T-cell (primary cell): ENCODE measurements at places on chromosomes 3 and 15.
A peak's percentile ranks its signal among the peaks of the same experiment; 100 is the strongest.

GRCh38 chr3:88912294-88912877, 195.0 kb upstream of the EPHA3 start:
- DNase-seq, result no peak

GRCh38 chr15:96064351-96064756, 266.1 kb upstream of the NR2F2 start:
- no peak for DNase-seq

DNA sequence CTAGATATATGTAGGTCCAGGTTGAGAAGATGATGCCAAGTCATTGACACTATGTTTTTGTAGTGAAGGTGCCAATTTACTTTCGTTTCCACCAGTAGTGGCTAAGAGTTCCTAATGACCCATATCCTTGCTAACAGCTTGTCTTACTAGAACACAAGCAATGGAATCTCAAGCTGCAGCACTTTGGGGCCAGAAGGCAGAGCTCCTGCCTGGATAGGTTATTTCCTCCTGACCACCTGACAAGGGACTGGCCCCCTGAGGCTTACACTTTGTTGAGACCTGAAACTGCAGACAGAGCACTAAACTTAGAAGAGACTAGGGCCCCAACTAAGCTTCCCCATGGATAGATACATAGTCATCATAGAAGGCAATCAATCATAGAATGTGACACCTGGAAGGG, 11.7 kb downstream of the ONECUT1 start:
- no peak for DNase-seq

- DNase-seq, result no peak
Observed at GRCh38 chr3:139109271-139109670, 64.6 kb upstream of the PRR23C start.

- no peak for DNase-seq
Observed at GRCh38 chr3:122612696-122613095, 35.2 kb downstream of the PARP15 start.

DNA sequence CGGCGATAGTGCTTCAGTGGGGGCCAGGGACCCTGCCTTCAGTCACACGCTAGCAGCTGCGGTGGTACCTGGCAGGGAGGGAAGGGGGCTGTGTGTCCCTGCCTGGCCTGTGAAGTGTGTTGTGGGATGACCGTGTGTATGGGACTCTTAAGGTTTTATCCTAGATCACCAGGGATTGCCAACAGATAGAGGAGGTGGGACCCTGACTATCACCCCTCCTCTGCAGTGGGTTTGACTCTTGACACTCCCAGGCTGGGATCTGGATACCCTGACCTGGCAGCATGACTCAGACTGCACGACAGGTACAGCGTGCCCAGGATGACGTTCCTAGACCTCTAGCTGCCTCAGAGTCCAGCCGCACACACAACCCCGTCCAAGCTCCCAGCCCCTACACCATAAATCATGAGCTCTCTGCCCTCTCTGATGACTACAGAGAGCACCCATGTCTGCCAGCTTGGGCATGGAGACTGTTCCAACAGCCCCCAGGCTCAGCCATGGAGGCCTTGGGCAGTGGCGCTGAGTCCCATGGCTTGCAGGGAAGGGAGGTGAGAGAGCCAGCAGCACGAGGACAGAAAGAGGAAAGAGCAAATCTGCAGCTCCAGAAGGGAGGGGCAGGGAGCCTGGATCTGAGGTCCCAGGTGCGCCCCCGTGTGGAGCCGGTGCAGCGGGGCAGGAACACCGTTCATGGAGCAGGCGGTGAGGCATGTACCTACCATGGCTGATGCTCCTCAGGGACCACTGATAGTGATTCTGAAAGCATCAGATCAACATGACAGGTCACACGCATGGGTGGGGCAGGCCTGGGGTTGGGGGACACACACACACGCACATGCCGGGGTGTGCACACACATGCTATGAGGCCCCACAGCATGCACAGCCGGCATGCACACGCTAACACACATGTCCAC, 71.0 kb downstream of the ADAMTS7 start:
- DNase-seq, result peak; percentile 58

- no peak for DNase-seq
Observed at GRCh38 chr3:150721285-150722130, 17.8 kb upstream of the ERICH6 start.

DNA sequence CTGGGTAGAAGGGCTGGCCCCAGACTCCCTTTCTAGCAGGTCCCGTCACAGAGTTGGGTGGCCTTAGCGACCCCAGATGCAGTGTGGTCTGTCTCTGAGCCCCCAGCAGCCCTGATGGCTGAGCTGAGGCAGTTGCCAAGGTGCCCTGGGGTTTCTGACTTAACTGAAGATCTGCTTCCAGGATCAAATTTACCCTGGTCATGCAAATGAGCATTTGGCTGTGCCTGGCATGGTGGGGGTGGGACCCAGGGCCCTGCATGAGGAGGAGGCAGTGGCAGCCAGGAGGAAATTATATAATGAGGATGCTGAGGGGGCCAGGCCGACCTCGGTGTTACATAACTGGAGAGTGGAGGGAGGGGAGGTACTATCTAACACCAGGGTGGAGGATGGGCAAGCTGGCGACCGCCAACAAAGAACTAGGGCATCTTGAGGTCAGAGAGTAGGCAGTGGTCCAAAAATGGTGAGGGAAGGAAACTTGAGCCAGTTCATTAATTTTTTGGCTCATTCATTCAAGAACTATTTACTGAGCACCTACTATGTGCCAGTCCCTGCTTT, 16.4 kb downstream of the PLEKHO2 start:
- DNase-seq, result no peak

DNA sequence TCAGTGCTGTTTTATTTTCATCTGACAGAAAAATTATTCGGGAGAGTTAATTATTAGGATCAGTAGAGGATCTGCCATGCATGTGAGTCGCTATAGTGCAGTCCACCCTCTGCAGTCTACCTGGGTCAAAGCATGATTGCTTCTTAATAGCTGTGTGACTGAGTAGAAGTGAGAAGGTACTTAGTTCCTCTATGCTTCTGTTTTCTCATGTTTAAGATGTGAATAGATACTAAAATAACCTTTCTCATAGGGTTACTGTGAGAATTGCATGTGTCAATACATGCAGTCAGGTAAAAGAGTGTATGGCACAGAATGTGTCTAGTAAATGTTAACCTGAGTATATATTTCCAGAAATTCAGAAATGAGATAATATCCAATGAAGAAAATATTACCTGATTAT, 435.7 kb downstream of the NAALADL2 start:
- no peak for DNase-seq

DNA sequence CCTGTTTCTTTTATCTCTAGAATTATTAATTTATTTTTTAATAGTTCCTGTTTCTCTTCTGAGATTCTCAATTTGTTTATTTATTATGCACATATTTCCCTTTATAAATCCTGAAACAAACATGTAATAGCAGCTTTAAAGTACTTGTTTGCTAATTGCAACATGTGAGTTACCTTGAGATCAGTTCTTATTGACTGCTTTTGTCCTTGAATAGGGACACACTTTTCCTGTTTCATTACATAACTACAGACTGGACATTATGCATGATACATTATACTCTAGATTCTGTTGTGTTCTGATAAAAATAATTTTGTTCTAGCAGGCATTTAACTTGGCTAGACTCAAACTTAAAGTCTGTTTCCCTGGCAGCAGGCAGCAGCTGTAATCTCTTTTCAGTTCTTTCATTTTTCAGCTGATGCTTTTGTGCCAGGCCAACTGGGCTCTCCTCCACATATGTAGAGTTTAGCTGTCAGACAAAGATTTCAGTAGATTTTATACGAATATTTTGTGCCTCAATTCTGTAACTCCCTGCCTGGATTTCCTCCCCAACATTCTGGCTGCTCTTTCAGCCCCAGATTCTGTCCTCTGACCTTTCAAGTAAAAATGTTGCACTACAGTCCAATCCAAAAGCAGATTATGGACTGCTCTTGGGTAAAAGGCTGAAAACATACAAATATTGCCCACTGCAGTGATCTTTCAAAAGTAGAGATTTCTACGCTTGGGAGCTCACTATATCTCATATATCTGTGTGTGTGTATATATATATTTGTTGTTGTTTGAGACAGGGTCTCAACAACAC, 41.9 kb downstream of the PCOLCE2 start:
- no peak for DNase-seq

DNA sequence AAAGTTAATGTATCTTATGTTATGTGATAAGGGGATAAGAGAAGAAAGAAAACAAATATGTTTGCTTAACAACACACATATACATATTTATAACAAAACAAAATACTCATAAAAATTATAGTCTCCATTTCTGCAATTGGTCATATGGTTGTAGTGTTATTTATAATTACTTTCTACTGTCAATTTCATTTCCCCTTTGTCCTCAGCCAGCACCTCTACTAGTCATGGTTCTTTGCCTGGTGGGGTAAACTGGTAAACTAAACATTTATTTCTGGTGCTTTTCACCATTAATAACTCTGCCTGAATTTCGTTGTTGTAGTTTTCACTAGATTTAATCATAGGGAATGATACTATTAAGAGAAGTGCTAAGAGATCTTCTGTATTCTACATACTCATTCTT, 88.0 kb upstream of the ALCAM start:
- DNase-seq, result no peak

GRCh38 chr3:169662132-169662842, 1.2 kb downstream of the MECOM start:
- DNase-seq, result no peak

- no peak for DNase-seq
Observed at GRCh38 chr15:96494505-96494904, 164.0 kb downstream of the NR2F2 start.

- DNase-seq, result no peak
Observed at GRCh38 chr3:148379763-148380382, 317.8 kb upstream of the AGTR1 start.

- DNase-seq, result no peak
Observed at GRCh38 chr3:71874618-71875017, 89.7 kb upstream of the PROK2 start.

- DNase-seq, result no peak
Observed at GRCh38 chr15:74041311-74041756, 41.0 kb downstream of the GOLGA6A start.

DNA sequence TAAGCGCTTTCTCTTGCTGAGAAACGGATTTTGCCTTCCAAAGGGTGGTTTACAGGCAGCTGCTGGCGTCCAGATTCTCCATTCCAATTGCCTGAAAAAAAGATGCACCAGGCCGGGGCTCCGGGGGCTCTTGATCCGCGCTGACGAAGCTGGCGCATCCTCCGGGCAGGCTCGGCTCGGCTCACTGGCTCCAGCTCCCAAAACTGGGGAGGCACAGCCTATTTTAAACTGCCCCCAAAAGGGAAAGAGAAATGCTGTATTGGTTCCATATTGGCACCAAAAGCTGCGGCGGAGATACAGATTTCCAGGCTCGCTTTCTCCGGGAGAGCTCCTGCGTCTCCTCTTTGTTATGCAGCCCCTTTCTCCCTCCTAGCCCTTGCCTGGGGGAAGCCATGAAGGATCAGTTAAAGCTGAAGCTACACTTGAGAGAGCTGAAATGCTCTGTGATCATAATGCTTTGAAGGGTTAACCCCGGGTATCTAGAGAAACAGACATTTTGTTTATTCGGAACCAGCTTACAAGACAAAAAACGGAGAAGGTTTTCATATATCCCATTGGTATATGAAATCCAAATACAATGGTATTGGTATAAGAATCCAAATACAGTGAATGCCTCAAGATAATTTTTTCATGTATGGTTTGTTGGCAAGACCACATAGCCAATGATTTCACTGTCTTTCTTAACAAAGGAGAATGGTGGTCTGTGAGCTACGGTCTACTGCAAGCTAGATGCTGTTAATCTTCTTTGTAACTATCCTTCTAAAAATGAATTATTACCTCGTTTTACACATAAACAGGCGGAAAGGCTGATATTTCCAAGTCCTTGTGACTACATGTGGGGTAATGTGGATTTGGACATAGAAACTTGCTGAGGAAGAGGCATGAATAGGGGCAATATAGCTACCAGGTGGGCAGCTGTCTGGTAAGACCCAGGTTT, 693 bp downstream of the CD200 start:
- peak; percentile 5 for DNase-seq

DNA sequence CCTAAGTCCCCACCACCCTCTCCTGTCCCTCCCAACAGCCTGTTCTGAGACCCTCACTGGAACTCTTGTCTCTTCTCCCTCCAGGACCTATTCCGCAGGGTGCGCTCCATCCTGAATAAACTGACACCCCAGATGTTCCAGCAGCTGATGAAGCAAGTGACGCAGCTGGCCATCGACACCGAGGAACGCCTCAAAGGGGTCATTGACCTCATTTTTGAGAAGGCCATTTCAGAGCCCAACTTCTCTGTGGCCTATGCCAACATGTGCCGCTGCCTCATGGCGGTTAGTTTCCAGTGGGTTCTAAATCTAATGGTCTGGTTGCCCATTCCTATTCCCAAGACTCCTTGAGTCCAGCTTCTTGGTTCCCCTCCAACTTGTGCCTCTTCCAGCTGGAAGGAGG, 9.3 kb downstream of the EIF4G1 start:
- DNase-seq, result no peak

DNA sequence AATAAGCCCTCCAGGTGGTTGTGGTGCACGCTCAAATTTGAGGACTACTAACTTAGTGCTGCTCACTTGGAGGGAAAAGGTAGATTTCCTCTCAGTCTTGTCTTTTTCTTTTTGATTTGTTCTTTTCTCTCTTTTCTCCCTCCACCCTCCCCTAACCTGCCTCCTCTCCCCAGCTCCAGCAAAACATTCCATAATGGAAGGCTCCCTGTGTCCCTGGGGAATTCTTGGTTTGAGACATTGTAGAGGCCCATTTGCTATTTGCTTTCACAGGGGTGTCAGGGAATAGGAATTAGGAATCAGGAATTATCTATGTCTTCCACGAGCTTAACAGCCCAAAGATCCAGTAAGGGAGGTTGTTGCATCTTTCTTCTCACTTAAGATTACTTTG, 136.8 kb upstream of the UMPS start:
- no peak for DNase-seq

GRCh38 chr15:81948222-81948621, 97.6 kb downstream of the MEX3B start:
- DNase-seq, result no peak

DNA sequence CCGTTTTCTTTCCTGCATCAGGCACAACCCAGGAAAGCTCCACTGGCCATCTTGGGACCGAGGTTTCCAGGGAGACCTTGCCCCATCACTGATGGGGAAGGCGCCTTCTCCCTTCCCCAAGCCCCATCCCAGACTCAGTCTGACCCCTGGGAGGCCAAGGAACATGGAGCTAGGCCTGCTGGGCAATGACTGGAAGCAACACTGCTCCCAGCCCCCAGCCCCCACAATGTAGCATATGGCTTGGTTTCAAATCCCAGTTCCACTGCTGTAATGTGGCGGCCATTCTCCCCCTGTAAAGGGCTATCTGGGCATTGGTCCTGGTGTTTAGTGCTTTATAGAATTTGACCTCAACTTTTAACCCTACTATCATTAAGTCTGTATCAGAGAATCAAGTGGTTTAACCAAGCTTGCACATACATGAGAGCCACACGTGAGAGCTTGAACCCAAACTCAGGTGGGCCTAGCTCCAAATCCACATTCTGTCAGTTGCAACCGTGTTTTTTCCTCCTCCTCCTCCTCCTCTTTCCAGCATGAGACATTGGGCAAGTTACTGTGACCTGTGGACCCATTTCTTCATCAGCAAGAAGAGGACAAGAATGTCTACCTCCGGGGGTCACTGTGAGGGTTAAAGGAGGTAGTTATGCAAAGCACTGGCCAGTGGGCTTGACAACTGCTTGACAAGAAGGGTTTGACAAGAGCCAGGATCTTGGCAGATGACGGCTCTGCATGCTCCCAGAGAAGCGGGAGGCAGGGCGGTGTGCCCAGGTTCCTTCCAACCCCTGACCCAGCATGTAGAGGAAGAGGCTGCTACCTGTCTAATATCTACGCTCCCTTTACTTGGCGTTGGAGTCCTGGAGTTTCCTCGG, 37.4 kb downstream of the KLHL25 start:
- no peak for DNase-seq

GRCh38 chr3:129619726-129620162, 13.3 kb upstream of the PLXND1 start:
- DNase-seq, result no peak

- DNase-seq, result no peak
Observed at GRCh38 chr15:89820666-89821611, 6.3 kb upstream of the ANPEP start.
